ENCODE measurements at places on chromosomes 1 and 21.
A peak's percentile ranks its signal among the peaks of the same experiment; 100 is the strongest.

DNA sequence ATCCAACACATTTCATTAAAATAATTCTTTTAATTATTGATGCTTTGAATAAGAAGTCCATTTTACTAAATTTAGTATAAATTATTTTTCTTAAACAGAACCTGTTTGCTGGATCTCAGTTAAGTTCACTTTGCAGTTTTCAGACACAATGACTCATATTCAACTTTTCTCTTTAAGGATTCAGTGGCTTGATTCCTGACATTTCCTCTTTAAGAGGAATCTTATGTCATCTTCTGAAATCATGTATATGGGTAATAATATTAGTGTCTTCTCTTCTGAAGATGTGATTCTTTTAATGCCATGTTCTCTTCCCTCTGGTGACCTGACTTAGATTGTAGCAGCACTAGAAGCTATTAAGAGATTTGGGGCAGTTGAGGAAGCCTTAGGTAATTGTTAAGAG is 12.6 kb downstream of the CREG1 start:
- no peak for DNase-seq

- no peak for DNase-seq
These were observed 974.5 kb downstream of the LTN1 start for GRCh38 chr21:28018213-28018612.

- peak; percentile 5 for DNase-seq
These were observed 6.9 kb upstream of the NOS1AP start for GRCh38 chr1:162062542-162063015.

DNA sequence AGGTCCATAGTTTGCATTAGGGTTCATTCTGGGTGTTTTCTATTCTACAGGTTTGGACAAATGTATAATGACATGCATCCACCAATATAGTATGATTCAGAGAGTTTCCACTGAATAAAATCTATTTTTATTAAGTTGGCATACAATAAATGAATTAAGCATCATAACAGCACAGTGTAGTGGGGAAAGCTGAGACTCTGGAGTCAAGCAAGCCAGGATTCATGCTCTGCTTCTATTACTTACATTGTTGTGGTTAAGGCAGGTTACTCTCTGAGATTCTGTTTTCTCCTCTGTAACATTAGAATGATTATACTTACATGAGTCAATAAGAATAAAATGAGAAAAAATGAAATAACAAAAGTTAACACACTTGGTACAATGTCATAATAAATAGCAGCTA is 131.3 kb downstream of the SLC30A10 start:
- no peak for DNase-seq

DNA sequence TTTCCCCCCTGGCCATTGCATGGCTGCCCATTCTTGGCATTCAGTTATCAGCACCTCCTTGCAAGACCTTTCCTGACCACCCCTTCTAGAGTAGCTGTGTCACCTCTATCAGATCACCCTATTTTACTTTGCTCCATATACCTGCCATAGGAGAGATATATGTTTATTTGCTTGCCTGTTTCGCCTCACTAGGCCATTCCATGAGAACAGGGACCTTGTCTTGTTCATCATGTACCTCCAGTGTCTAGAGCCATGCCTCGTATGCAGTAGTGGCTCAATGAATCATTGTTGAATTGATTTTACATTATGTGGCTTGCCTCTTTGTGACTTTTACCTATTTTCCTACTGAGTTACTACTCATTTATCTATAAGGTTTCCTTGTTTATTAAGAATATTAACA is 26.4 kb upstream of the PADI2 start:
- no peak for DNase-seq

All from cerebellar cortex (tissue), 1 donor.